RWPE2 (cell line): ENCODE measurements at places on chromosomes 12 and 14.
A peak's percentile ranks its signal among the peaks of the same experiment; 100 is the strongest.

- DNase-seq, result no peak
These were observed 10.6 kb upstream of the PRPF39 start for GRCh38 chr14:45073231-45073879.

- no peak for DNase-seq
These were observed 26.3 kb upstream of the PTGDR start for GRCh38 chr14:52241087-52241793.

GRCh38 chr14:103066399-103066798 is 9.1 kb upstream of the CDC42BPB start:
- DNase-seq, result no peak

- no peak for DNase-seq
These were observed 38.5 kb downstream of the CCDC92 start for GRCh38 chr12:123934016-123934620.

DNA sequence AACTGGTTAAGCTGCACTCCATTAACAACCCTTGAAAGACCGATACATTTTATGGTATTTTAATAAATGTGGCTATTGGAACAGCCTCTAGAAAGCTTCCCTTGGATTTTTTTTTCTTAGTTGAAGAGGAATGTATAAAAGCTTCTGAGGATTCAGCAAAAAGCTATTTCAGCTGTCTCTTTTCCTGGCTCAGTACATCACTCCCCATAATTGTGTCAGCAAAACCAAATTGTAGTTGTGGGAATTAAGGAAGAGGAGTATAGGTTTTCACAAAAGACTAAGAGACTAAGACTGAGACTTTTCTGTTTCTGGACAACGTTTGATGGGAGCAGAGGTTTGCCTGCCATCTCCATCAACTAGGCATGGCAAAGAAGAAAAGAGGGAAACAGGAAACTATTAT is 106.5 kb downstream of the C12orf50 start:
- no peak for DNase-seq

- no peak for DNase-seq
These were observed 2.8 kb upstream of the NGB start for GRCh38 chr14:77273796-77274195.

DNA sequence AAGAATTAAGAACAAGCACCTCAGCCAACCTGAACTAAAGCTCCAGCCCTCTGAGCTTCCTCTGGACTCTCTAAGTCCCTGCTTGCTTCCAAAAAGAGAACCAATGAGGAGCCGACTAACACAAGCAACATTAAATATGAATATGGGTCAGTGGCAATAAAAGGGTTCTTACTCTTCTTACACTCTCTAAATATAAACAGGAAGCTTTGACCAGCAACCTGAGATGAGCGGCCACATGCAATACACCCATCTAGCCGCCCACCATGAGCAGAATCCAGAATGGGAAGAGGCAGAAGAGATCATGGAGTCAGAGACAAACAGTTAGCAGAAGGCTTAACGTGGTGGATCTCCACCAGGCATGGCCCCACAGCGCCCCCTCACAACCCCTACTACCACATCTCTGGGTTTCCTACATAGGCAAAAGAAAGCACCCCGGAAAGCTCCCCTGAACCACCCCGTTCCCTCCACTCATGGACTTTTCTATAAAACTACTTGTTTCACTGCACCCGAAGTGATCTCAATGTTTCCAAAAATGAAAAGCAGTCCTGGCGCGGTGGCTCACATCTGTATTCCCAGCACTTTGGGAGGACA is 59.4 kb downstream of the TTC7B start:
- DNase-seq, result no peak

- DNase-seq, result no peak
These were observed 96.7 kb downstream of the SLC25A47 start for GRCh38 chr14:100419856-100420255.

DNA sequence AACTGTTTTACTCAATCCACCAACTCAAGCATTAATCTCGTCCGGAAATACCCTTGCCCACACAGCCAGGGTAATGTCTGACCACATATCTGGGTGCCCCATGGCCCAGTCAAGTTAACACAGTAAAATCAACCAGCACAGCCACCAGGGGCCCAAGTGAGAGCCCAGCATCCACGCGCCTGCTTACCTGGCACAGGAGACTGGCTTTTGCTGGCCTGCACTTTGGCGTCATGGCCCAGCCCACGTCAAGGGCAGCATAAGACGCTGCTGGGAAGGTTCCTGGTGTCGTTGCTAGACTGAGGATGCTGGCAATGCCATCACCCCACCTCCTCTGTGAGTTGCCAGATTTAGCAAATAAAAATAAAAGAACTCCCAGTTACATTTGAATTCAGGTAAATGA is 53.6 kb upstream of the BCL11B start:
- no peak for DNase-seq

DNA sequence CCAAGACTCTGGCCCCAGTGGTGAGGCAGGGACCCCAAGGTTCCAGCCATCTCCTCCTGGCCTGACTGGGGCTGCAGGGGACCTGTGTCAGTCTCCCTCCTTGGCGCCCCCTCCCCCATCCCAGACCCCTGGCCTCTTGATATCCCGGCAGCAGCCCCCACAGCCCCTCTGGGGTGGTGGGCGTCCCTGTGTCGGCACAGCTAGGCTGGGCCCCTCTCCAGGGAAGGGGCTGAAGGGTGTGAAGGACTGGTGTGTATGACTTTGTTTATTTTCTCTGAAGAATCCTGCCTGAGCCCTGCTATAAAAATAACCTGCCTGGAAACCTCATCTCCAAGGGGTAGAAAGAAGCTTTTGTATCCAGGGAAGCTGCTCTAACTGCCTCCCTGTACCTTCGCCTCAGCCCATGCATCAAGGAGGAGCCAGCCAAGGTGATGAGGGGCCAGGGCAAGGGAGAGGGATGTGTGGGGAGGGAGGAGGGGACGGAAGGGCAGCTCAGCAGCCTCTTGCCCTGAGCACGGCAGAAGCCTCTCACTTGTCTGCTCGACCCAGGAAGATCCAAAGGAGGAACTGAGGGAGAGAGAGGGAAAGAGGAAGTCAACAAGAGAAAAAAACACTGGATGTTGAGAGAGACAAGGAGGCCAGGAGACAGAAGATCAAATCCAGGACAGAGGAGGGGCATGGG is 25.4 kb upstream of the COL2A1 start:
- DNase-seq, result no peak

DNA sequence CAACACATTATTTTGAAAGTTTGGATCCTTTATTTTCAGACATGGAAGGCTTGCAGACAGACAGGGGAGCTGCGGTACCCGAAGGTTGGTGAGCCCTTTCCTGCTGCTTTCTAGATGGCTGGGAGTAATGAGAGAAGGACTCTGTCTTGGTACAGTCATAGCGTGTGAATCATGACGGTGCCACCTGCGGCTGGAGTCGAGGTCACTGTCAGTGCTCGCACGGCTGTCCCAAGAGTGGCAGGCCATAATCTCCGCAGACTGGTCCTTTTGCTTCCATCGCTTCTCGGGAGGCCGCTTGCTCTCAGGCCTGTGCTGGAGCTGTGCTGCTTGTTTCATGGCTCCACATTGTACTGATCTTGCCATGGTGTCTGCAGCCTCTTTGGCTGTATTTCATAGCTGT is 64.8 kb upstream of the RD3L start:
- DNase-seq, result no peak

DNA sequence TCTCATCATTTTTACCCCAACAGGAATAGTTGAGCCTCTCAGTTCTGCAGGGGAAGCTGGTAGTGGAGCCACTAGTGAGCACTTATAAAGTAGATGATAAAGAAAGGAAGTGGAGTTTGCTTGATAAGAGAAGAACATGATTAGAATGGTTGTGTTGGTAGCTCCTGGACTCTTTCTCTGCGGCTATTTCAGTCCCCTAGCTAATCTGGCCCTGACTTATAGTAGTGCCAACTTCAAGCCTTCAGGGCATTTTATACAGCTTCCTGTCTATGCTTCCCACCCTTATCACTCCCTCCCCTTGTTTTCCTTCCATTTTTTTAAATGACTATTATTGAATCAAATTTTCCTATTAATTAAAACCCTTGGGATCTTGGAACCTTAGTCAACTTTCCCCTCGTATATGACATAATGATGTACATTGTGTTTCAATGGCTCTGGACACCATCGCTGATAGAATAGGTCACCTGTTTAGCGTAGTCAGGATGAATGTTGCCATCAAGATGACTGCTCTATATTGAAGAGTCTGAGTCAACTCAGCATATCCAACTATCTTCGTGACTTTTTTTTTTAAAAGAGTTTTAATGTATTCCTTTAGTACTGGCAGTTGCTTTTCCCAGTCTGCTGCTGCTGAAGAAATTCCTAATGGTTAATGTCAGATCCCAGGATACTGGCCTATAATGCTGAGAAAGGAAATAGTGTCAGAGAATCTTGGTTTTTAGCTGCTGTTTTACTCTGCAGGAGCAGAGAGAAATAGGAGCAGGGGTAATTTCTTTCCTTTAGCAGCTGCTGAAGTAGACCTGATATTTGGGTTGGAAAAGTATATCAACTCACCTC is 16.2 kb upstream of the PCNX1 start:
- no peak for DNase-seq

GRCh38 chr12:69247268-69248018 is 8.1 kb downstream of the CPSF6 start:
- DNase-seq, result no peak

- DNase-seq, result no peak
These were observed 57.8 kb downstream of the SLCO1B3 start for GRCh38 chr12:20868277-20868676.

DNA sequence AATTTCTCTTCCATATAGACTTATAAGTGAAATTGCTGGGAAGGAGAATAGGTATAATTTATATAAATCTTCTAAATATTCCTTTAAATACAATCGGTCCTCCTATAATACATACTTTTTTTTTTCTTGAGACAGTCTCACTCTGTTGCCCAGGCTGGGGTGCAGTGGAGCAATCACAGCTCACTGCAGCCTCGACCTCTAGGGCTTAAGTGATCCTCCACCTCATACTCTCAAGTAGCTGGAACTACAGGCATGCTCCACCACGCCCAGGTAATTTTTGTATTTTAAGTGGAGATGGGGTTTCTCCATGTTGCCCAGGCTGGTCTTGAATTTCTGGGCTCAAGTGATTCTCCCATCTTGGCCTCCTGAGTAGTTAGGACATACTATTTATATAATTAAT is 29.7 kb upstream of the NPFF start:
- DNase-seq, result no peak

GRCh38 chr14:22556021-22556989 is 32.7 kb downstream of the DAD1 start:
- peak; percentile 95 for DNase-seq

DNA sequence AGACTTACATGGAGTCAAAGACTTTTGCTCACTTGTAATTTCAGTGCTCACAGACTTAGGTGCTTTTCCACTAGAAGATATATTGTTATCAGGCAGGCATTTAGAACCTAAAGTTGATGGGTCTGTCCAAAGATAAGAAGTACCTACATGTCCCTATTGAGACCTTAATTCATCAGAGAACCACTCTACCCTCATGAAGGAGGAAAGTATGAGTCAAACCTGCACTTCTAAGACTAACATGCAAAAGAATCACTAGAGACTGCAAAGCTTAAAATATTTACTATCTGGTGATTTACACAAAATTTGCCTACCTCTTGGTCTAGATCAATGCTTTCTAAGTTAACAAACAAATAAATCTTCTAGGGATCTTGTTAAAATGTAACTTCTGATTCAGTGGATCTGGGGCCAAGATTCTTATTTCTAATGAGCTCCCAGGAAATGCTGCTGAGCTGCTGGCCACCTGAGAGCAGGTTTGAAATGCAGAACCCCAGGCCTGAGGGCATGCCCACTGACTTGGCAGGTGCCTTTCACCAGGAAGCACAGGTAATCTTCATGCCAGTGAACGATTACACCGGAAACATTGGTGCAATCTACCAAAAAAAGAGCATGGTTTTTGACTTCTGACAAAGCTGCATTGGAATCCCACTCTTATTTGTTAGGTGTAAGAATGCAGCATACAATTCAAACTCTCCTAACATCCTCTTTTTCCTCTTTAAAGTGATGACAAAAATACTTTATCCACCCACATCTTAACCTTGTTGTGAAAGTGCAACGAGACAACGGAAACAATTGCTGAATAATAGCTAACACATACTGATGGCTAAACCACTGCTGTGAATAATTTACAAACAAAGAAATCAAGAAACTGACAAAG is 214.2 kb downstream of the ADAMTS20 start:
- DNase-seq, result no peak

DNA sequence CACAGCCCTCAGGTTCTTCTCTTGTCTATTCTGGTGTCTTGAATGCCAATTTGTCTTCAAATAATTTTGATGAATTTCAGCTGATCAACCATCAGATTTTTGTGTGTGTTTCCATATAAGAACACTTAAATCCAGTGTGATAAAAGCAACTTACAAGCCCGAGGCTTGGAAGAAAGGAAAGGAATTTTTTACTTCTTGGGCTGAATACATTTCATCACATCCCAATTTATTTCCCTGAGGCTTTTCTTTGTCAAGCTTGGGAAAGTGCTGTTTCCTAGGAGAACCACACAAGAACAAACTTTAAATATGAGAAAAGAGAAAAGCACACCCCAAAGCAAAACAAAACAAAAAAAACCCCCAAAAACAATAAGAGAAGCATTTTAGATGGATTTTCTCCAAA is 26.6 kb downstream of the GPRC5D start:
- DNase-seq, result no peak
